Testis (tissue), 5 donors: ENCODE measurements at places on chromosomes 12 and 14. TPM values are rescaled to one million over a fixed set of nuclear protein-coding genes. Genes with fewer than 3 reads are reported as not detected.

DNA sequence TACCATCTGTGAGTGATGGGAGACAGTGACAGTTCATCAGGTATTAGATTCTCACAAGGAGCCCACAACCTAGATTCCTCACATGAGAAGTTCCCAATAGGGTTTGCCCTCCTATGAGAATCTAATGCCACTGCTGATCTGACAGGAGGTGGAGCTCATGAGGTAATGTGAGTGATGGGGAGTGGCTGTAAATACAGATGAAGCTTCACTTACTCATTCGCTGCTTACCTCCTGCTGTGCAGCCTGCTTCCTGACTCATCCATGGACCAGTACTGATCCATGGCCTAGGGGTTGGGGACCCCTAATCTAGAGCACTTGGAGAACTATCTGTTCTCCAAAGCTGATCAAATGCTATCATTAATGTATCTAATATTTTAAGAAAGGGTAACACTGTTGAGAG, 17.7 kb downstream of the CLEC2D start:
- no peak for DNase-seq

GRCh38 chr12:79597910-79598309, 92.9 kb downstream of the PAWR start:
- no peak for DNase-seq

DNA sequence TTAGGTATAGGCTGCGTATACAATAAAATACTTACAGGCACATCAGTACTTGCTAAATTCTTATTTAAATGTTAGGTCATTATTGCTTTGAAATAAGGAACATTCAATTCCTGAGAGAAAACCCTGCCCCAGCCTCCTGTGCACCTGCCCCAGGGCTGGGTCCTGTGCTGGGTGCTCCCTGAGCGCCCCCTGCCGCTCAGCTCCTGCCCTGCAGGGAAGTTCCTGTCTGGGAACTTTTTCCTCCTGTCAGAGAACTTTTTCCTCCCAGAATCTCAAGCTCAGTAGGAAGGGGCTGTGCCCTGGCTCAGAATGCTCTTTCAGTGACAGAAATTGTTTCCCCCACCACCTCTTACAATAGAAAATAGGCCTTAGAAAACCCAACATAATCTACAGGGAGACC, 751.1 kb downstream of the TMEM121 start:
- peak; percentile 35 for DNase-seq

Gene TMEM120B
- 17.2 TPM for total RNA-seq

Gene CDCA3
- 27.5 TPM for total RNA-seq
